ENCODE measurements at places on chromosomes 4 and X. TPM values are rescaled to one million over a fixed set of nuclear protein-coding genes. Genes with fewer than 3 reads are reported as not detected.

GRCh38 chr4:41456559-41457101, 81.3 kb upstream of the LIMCH1 start:
- no peak for DNase-seq

DNA sequence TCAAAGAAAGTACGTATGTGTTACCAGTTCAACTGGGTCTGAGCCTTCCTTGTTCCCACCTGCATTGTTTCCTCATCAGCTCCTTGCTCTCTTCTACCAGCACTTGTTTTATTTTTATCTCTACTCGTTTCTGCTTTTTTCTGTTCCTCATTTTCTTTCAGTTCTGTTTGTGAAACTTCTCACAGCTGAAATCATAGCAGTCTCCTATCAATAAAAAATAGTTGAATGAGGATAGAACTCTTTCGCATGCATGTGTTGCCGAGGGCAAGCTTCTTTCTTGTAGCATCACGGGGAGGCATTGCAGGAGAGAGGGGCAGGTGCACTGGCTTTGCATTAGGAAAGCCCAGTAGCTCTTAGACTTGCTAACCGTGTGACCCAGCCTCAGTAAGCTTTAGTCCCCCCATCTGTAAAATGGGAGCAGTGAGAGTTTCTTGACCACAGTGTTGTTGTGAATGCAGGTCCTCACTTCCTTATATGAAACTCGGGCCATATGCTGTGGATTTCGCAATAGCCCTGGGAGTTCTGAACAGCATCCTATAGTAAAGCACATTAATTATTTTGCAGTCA, 24.7 kb downstream of the OFD1 start:
- DNase-seq = no peak

The RNF150 gene
- 0.51 TPM for total RNA-seq

The ARSJ gene
- total RNA-seq = 30.8 TPM

The PITX2 gene
- total RNA-seq = 0.26 TPM

- peak; percentile 20 for DNase-seq
These were observed at the start of gene RASSF6 for GRCh38 chr4:73620115-73620792. TSS of gene RASSF6 (minus strand) at chr4:73620436. CDS start at chr4:73611795, 8,641 bp downstream.

GRCh38 chr4:74111990-74112389, 13.0 kb upstream of the CXCL2 start:
- DNase-seq = peak; percentile 93

The BTC gene
- 3.1 TPM for total RNA-seq

GRCh38 chr4:173522160-173522950, 7.7 kb downstream of the HAND2 start:
- peak; percentile 81 for DNase-seq

The NSUN7 gene
- total RNA-seq = 0.51 TPM

DNA sequence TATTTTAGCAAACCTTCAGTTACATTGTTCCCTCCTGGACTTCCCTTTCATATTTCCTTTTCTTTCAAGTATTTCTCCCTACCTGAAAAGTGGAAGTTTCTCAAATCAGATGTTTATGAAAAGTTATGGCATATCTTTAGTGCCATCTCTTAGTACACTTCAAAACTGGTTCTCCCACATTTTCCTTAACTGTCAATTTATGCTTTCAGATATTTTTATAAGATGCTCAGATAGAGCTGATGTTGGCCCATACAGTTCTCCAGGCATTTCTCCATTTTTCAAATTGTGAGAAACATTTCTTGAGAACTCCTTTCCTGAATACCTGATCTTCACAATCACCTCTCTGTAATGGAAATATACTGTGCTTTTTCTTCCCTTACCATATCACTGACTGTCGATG, 32.5 kb upstream of the AP1AR start:
- no peak for DNase-seq

- DNase-seq = peak; percentile 39
These were observed 35.9 kb downstream of the SUPT20HL1 start for GRCh38 chrX:24396236-24396930.

- DNase-seq = no peak
These were observed 157.4 kb downstream of the SPRY1 start for GRCh38 chr4:123553733-123554637.

The SHROOM4 gene
- total RNA-seq = 0.50 TPM

The DGAT2L6 gene
- not detected for total RNA-seq

The LRCH2 gene
- 12.8 TPM for total RNA-seq

GRCh38 chr4:48375651-48376304, 34.4 kb downstream of the SLAIN2 start:
- DNase-seq = peak; percentile 96

DNA sequence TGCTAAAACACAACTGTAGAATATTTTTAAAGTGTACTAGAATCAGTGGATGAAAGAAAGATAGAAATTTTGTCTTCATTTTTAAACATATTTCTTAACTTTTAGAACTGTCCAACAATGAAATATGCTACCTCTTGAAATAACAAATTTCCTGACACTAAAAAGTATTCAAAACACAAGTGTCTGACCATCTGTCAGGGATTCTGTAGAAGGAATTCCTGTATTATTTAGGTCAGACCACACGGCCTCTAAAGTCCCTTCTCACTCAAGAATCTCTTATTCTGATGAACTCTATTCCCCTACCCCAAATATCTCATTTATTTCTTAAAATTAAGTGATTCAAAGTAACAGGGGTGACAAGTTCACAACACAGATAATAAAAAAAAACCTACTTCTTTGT, 99.1 kb downstream of the MAML3 start:
- no peak for DNase-seq

GRCh38 chr4:113524505-113525186, 236.9 kb downstream of the CAMK2D start:
- DNase-seq = no peak

The NPNT gene
- total RNA-seq = 20.3 TPM

The MED14 gene
- total RNA-seq = 18.3 TPM

DNA sequence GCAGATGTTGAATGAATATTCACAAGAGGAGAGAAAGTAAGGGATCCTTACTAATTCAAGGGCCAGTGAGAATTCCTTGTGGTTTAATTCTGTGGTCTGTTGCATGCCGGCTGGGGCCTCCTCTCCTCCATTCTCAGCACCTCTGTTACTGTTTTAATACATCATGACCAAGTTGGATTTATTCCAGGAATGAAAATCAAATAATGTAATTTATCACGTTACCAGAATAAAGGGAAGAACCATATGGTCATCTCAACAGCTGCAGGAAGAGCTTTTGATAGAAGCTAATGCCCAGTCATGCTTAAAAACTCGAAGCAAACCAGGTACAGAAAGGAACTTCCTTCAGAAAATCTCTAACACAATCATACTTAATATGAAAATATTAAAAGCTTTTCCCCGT, 54.1 kb downstream of the GRK4 start:
- DNase-seq = peak; percentile 72

- no peak for DNase-seq
These were observed 12.4 kb upstream of the ADH7 start for GRCh38 chr4:99447513-99447912.

- peak; percentile 40 for DNase-seq
These were observed 283.3 kb downstream of the PTTG2 start for GRCh38 chr4:38243388-38244053.

The FAM47A gene
- not detected for total RNA-seq

All from fibroblast of lung (primary cell).